Stimulated activated CD8-positive, alpha-beta memory T cell treated with anti-CD3 and anti-CD28 coated beads, Interleukin-2, amount 100 ng/mL, for 1 hour (primary cell): ENCODE measurements at places on chromosomes 4 and X.

- no peak for DNase-seq
Measured at GRCh38 chrX:9650091-9650490, 115.6 kb downstream of the GPR143 start.

GRCh38 chr4:40289366-40290188 is 45.6 kb upstream of the CHRNA9 start:
- DNase-seq: no peak

- no peak for DNase-seq
Measured at GRCh38 chrX:47176101-47176740, 17.4 kb upstream of the UBA1 start.

DNA sequence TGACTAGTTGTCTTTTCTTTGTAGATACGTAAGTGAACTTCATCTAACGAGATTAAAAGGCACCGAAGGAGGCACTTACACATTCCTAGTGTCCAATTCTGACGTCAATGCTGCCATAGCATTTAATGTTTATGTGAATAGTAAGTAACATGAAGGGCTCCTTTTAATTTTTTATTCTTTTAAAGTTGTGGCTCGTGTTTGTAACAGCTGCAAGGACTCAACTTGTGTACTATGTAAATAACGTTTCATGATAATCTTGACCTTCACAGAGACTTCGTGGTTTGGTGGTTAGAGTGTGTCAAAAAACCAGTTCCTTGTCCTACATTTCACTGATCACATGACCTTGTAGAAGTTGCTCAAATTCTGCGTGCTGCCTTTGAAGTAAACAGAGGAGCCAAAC is 51.6 kb downstream of the KIT start:
- no peak for DNase-seq

GRCh38 chr4:9893329-9894108 is 112.1 kb downstream of the DRD5 start:
- DNase-seq: no peak

- DNase-seq: no peak
Measured at GRCh38 chr4:85498068-85498733, 23.3 kb downstream of the ARHGAP24 start.

DNA sequence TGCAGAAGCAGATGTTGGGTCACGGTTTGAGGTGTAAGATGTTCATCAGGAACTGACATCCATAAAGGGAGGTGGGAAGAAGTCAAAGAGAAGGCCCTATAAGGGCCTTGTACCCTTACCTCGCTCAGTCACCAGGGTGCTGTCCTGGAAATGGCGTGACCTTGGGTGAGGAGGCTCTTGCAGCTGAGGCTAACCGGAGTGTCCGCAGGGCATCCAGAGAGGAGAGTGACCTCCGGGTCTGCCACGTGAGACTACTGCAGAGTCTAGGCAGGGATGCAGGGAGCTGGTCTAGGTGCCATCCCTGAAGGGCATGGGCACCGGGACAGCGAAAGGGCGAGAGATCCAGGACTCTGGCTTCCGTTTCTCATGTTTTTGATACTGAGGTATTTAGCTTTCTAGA is 28.7 kb upstream of the IRAK1 start:
- DNase-seq: no peak

DNA sequence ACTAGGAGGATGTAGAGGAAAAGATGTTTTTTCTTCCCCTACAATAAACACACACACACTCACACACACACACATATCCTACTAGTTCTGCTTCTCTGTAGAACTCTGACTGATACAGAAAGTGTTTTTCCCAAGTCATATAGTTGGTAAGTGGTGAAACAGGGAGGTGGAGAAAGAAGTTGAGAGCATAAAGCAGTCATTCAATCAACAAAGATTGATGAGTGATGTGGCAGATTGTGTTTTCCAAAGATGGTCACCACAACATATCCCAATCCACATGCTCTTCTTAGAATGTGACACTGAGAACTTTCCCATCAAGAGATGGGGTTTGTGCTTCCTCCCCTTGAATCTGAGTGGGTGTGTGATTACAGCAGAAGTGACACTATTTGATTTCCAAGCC is 123.4 kb upstream of the ATP6AP2 start:
- no peak for DNase-seq

DNA sequence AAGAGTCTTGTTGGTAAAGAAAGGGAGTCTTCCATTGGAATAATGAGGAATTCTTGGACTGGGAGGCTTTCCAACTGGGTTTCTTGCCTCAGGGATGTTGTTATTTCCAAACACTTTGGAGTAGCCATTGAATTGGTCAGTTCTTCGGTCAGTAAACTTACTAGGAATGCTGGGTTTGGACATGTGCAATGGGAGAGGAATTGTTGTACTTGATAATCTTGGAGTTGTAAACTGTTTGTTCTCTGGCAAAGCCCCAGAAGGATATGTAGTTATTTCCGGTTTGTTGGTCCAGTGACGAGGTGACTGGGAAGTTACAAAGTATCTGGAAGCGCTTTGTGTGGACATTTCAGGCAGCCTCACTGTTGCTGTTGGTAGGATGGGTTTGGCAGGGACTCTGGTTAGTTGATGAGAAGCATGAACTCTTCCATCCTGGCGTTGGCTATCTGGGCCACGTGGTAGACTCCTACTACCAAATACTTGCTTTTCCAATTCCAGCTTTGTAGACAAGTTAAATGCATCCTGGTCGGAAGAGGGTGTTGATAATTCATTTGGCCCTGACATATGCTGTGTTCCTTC is 25.9 kb downstream of the MXRA5 start:
- no peak for DNase-seq

DNA sequence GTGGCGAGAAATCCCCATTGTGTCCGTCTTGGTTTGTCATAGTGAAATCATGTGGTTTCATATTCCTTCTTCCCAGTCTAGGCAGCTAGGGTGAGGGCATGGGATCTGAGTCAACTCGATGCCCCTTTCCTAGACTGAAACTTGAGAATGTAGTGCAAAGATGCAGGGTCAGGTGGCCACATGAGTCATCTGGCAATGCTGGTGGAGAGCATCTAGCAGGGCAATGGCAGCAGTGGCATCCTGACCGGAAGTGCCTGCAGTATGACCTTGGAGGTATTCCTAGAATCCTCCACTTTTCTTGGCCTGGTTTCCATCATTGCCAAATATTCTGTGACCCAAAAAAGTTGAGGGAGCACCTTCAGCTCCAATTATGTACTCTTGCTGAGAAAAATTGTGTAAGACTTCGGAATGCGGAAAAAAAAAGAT is 39.1 kb upstream of the TMEM184C start:
- DNase-seq: no peak

DNA sequence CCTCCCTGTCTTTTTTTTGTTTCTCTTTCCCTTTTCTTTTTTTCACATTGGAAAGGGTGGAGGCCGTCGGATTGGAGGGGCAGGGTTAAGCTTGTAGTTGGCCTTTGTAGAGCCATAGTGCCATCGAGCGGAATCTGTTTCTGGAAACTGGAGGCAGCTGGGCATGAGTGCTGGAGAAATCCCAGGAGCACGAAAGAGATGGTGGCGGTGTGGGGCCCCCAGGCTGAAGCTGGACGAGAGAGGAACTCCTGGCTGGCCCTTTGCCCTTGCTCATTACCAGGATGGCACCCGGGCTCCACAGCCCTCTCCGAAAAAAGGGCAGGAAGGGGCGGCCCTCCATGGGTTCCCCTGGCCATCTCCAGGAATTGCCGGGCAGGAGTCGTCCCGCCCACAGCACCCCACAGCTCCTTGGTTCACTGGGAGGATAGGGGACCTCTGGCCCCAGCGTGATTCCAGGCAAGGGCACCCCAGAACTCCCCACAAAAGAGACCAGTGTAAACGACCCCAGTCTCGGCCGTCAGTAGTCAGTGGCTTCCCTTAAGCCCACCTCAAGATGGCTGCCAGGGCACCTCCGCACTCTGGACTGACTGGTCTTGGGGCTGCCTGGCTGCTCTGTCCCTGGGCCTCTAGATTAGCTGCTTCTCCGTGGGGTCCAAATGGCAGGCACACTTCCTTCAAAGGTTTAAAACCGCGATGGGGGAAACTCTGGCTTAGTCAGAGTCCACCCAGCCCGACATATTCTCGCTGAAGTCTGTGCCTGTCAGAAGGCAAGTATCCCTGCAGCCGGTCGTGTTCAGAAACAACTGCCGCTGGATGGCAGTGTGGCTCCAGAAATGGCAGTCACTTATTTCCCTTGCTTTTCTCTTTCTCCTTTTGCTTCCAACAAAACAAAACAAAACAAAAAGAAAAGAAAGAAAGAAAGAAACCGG is 74.1 kb downstream of the NBDY start:
- peak; percentile 48 for DNase-seq

DNA sequence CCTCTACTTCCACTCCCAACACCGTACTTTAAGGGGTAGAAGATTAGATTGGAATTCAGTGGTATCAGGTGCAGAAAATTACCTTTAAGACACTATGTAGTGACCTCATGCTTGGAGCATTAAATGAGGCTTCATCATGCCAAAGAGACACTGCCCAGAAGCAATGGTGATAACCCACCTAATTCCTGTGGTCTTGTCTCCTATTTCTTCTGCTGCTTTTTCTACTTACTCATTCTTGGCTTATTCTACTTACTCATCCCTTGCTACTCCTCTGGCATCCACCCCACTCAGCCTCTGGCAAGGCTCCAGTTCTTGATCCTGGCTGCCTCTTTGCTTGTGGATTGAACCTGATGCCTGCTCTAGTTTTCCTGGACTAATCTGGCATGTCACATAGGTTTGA is 62.3 kb upstream of the ADAMTS3 start:
- no peak for DNase-seq

DNA sequence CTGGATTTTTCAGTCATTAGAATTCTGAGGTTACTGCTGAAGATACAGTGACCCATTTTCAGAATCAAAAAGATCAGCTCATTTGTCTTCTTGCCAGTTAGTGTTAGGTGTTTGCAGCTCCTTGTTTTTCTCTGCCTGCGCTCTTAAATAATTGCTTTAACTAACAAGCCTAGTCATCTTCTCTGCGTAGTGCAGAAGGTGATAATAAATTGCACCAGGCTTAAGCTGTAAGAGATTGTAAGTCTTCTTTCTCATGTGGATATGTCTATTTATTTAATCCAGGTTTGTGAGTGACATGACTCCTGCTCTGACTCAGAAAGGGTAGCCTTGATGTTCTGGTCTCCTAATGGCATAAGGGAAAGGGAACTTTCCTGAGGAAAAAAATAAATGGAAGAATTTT is 167.2 kb downstream of the CEP135 start:
- DNase-seq: no peak

DNA sequence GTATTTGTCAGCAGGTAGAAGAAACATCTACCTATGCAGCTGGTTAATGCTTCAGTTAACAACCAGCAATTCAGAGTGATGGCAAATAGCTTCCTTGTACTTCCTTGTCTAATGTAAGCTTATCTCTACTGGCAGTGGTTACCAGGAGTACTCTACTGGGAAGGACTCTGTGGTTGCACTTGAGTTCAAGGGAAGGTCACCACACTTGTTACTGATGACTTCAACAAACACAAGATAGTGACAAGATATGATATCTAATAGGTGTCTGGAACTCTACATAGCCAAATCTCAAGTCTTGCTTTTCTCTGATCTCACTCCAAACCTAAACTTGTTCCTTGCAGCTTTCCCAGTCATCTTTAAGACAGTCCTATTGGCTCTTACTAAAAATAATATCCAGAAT is 1644.9 kb upstream of the TENM3 start:
- no peak for DNase-seq

DNA sequence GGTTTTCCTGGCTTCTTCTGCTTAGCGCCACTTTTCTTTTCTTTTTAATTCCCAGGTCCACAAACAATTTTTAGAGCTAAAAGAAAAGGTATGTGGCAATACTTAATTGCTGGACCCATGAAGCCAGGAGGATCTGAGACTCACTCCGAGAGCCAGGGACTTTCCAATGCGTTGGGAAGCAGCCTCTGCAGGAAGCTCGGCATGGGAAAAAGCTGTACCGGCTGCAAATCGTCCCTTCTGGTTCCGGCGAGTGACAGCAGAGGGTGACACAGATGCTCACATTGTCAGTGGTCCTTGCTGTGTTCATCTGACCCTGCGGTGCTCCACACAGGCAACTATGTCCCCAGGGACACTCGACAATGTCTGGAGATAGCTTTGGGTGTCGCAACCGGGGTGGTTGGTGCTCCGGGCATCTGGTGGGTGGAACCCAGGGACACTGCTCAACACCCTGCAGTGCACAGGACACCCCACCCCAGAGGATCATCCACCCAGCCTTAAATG is 164.0 kb downstream of the PRKX start:
- no peak for DNase-seq

DNA sequence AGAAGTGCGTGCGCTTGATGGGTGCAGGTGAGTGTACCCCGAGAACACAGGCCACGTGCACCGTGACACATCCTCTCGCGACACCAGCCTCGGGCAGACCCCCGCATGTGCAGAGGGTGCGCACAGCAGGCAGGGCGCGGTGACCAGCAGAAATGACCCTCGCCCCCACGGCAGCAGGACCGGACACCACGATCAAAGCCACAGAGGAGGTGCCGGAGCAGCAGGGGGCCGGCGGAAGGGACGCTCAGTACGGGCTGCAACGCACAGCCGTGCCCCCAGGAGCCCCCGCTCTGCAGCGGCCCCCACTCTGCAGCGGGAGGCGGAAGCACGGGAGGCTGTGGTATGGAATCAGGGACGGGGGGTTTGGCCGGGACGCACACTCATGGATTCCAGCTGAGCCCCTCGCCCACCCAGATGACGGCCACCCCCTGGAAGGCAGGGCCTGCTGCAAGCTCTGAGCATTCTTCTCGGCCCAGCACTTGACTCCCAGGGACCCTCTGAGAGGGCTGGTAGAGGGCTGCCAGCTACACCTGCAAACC is 17.1 kb downstream of the PPP2R3B start:
- no peak for DNase-seq

DNA sequence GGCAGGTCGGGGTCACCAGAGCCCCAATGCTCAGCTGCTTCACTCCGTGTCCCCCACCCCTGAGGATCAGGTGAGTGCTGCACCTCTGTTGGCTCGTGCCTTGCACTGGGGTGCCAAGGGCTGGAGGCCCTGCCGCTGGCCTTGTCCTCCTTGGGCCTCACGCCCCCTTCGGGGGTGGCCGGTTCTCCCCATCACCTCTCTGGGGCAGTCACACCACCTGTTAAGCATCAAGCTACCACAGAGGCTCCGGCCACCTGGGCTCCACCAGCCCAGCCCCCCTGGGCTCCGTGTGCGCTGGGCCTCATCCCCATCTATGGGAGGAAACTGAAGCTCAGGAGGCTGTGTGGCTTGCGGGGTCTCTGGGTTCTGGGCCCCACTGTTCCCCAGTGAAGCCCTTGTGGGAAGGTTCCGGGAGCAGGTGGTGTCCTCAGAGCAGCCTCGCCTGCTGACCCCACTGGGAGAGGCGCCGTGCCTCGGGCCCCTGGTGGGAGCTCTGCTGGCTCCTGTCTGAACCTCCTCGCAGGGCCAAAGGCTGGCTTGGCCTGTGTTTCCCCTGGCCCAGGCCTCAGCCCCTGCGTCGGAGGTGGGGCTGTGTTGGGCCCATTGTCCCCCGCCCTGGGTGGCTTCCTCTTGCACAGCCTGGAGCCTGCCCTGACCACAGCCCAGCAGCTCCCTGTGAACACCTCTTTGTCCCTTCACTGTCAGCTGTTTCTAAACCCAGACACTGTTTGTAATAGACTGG is 30.8 kb downstream of the DOK7 start:
- no peak for DNase-seq

- DNase-seq: no peak
Measured at GRCh38 chrX:137746289-137746688, 180.4 kb downstream of the ZIC3 start.
